MV-4-11 (cell line): ENCODE measurements at places on chromosomes 11 and 22.
A peak's percentile ranks its signal among the peaks of the same experiment; 100 is the strongest.

GRCh38 chr11:32172848-32173834 lies 82.3 kb downstream of the RCN1 start:
- DNase-seq, result peak; percentile 2

- DNase-seq, result no peak
Measured at GRCh38 chr11:127362754-127363308, 362.3 kb upstream of the KIRREL3 start.

DNA sequence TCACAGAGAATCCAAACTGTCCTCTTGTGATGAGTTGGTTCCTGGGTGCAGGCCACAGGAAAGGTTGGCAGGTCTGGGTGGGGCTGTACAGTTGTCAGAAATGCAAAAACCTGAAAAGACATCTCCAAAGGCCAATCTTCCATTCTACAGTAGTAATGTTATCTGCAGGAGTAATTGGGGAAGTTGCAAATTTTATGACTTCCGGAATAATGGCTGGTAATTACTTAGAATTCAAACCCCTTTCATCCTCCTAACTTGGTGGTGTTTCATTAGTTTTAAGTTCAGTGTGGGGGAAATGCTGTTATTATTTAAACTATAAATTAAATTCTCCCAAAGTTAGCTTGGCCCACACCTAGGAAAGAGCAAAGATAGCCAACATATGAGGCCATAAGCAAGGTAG lies 64.7 kb upstream of the FAT3 start:
- DNase-seq, result no peak

DNA sequence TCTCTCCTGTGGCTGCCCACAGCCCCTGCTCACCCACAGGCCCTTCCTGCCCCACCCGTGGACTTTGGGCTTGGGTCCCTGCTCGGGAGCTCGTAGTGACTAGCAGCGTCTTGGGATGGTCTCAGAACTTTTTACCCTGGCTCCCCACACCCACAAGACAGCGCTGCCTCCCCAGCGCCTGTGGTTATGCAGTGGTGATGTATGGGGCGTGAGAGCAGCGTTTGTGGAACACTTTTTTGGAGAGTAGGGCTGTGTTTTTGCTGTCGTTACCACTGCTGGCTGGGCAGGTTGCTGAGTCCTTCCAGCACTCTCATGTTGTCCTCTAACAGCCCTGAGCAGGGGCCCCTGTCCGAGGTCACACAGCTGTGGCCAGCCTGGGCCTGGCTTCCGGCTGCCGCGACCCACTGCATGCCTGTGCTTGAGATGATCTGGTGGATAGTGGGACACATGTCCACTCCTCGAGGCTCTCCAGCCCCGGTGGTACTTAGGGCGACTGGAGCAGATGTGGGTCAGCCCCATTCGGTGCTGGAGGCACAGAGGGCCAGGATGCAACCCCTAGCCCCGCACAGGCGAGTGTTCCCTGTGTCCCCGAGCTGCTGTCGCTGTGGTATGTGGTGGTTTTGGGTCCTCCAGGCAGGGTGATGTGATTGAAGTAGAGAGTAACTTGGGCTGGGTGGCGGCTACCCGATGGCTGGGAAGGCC lies 7.1 kb upstream of the GRAMD4 start:
- peak; percentile 53 for DNase-seq

DNA sequence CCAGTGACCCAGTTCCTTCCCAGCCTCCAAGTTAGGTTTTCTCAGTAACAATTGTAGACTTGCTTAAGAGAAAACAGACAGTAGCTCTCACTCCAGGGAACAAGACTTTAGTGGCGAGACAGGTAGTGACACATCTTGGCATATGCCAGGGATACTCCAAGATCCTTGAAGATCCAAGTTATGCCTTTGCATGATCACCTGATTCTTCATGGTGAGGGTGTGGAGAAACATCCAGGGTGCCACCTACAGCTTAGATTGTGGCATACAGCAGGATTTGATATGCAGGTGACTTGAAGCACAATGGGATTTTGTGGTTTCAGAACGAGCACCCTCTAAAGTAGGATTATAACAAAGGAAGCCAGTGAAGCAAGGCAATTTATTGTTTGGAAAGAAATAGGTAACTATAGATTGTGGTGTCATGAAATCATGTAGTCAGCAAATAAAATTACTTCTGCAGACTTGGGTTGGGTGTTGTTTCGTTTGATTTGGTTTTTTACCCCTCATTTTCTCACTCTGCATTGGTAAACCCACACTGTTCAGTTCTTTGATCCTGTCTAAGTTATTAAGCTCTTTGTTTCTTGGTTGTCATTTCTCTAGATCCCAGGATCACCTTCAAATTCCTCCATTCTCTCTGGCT lies 9.2 kb downstream of the POU2AF3 start:
- DNase-seq, result no peak

DNA sequence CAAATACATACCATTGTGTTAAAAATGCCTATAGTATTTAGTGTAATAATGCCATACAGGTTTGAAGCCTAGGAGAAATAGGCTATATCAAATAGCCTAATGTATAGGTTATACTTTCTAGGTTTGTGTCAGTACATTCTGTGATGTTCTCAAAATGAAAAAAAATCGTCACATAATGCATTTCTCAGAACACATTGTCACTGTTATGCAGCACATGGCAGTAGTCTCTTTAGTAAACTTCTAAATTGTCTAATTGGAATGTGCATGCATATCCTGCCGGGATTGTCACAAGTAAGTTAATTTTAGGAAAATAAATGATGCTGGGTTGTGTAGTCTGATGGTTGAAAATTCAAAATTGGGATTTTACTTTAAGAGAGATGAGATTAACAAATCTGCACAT lies 920.1 kb upstream of the CNTN5 start:
- DNase-seq, result no peak

DNA sequence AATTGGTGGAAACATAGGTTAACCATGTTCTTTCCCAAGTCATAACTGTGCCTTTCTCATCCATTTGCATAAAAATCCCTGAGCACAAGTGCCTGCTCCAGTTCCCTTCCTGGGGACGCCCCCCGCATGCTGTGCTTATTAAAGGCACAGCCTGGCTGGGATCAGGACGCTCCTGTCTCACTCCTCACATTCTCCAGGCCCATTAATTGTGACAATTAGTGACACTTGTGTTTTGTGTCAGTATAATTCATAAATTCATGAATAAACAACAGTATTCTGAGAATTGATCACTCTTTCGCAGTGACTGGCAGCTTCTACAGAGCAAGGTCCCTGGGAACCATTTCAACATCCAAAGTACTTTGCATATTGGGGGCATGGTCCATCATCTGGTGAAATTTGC lies 1354.4 kb downstream of the TBC1D22A start:
- no peak for DNase-seq

GRCh38 chr11:294780-295179 lies 4.5 kb downstream of the IFITM5 start:
- DNase-seq, result no peak

DNA sequence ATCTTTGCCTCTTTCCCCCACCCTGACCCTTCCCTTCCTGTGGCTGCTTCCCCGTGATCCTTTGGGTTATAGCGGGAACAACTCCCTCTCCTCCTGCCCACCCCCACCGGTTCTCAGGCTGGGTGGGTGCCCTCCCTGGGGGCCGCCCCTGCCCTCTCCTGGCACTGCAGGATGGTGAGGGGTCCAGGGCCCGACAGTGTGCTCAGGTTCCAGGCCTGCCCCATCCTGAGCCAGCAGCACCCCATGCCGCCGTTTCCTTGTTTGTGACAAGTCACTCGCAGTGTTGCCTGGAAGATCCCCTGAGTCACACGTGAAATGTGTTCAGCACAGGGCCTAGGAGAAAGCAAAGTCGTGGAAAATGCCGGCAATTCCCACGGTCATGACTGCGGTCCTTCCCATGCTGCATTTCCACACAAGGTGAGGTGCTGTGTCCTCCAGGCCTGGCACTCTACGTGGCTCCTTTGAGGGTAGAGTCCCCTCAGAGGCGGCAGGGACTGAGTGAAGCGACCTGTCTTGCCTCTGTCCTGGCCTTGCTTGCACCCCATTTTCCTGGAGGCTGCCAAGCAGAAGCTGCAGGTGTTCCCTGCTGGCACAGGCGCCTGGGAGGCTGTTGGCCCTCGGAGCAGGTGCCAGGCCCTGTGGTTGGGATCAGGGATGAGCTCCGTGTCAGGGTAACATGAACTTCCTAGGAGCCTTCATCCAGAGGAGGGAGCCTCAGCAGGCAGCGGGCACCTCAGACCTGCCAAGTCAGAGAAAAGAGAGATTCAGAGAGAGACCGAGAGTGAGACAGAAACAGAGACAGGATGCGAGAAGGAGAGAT lies 80.5 kb upstream of the LINC01488 start:
- DNase-seq, result no peak

DNA sequence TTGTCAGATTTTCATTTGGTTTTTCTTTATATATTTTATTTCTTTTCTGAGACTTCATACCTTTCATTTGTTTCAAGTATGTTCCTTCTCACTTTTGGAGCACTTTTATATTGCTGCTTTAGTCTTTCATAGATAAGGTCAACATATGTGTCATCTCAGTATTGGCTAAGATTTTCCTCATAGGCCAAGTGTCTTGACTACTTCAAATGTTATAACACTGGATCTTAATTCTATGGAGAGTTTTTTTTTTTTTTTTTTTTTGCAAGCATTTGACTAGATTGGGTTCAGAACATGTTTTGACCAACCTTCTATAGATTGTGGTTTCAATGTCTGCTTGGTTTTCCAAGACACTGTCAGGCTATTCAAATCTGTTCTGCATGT lies 69.0 kb upstream of the NARS2 start:
- no peak for DNase-seq

- DNase-seq, result peak; percentile 70
Measured at GRCh38 chr22:36194971-36195370, 6.6 kb downstream of the APOL4 start.

GRCh38 chr11:11313426-11313825 lies 39.6 kb downstream of the CSNK2A3 start:
- DNase-seq, result peak; percentile 77

GRCh38 chr22:17921871-17922821 lies 102.2 kb downstream of the MICAL3 start:
- DNase-seq, result no peak

GRCh38 chr11:92500453-92500852 lies 275.8 kb downstream of the FAT3 start:
- DNase-seq, result no peak

DNA sequence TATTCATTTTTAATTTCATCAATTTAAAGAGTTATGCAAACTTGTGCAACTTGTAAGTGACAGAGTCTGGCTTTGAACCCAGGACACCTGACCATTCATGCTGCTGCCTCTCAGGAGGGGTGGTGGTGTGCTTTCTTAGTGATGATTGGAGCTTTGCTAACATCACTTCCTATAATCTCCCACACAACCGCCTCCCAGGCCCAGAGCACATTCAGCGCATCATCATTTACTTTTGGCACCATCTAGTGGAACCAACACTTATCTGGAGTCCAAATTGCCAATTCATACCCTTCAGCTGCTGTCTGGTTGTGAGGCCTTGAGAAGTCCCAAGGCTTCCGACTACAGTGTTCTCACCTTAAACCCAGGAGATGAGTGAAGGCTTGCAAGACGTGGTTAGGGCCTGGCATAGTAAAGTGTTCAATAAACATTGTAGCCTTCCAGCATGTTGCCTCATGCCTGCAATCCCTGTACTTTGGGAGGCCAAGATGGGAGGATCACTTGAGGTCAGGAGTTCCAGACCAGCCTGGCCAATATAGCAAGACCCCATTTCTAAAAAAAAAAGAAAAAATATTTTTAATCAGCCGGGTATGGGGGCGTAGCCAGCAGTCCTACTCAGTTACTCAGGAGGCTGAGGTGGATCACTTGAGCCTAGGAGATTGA lies 1.1 kb upstream of the TTLL1 start:
- DNase-seq, result peak; percentile 95

GRCh38 chr22:49771266-49772065 lies 56.2 kb downstream of the BRD1 start:
- no peak for DNase-seq

DNA sequence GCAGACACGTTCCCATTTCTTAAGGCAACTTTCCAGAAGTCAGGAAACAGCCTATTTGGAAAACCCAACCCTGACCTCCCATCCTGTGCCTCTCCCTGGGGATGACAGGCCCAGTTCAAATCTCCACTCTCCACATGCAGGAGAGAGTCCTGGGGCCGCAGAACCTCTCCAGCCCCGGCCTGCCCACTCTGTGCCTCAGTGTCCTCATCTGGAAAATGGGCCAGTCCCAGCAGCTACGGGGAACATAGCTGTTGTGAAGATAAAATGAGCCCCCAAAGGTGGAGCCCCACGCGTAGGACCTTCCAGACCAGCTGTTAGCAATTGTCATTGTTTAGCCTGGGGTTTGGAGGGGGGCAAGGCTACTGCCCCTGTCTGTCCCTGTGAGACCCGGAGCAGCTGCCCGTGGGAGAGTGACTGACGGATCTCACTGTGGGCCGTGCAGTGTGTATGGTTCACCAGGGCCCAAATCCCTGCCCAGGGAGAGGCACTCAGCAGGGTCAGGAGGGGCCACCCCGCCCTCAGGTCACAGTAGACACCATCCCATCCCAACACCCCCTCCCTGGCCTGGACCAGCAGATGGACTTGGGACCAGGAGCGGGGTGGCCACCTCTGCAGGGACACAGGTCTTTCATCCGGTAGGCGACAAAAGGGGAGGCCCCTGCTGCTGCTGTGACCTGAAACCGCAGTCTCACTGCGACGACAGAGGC lies 145.9 kb downstream of the CTTN start:
- DNase-seq, result no peak

DNA sequence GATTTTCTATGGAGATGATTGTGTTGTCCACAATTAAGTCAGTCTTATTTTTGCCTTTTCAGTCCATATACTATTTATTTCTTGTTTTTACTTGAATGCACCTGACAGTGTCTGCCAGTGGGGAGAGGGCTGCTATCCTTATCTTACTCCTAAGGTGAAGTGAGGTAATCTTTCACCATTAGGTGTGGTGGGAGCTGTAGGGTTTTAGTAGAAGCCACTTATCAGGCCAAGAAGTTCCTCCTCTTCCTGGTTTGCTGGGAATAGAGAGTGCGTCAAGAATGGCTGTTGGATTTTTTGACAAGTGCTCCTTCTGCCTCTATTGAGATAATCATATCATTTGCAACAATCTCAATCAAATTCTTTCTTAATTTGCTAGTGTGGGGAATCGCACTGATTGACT lies 108.4 kb downstream of the KCNQ1 start:
- no peak for DNase-seq

GRCh38 chr11:126703662-126704061 lies 296.9 kb downstream of the KIRREL3 start:
- no peak for DNase-seq

DNA sequence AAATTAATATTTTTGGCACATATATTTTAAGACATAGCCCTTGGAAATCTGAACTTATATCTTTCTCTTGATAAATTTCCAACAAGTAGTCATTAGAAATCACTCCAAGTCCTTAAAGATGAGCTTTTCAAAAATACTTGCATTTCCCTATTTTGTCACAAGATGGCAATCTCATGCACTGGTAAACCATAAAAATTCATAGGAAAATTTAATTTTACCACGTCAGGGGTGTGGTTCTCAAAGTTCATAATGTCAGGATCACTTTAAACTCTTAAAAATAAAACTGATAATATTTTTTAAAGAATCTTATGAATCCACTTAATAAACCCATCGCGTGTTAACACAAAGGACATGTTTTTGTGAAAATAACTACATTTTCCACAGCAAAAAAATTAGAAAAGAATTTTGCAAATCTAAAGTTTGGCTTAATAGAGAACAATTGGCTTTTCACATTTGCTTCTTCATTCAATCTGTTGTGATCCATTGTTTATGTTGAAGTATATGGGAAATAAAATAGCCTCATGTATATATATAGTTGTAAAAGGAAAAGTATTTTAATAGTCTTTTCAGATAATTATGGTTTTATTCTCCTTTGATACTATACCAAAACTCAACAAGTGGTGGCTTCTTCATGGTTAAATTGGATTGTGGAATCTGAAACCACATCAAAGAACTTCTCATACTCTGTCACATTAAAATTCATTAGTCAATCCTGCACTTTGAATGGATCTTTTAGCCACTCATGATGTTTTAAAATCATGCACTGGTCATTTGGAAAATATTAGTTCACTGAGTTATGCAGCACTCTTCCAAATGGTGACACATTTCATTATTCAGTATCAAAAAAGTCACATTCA lies 169.1 kb downstream of the CADM1 start:
- DNase-seq, result peak; percentile 41
